ENCODE measurements at places on chromosomes 12 and 14. TPM values are rescaled to one million over a fixed set of nuclear protein-coding genes. Genes with fewer than 3 reads are reported as not detected.

Gene RDH12
- not detected for total RNA-seq

Gene TRHDE
- 0.14 TPM for total RNA-seq

Gene CYP46A1
- 0.20 TPM for total RNA-seq

Gene CFAP54
- 1.1 TPM for total RNA-seq

Gene CLEC9A
- total RNA-seq, result not detected

Gene RNASE7
- not detected for total RNA-seq

Gene TSPAN31
- 17.1 TPM for total RNA-seq

Gene LRRC10
- total RNA-seq, result not detected

Gene EIF2S3B
- total RNA-seq, result 0.36 TPM
